ENCODE measurements at places on chromosomes 16 and 17.

- no peak for DNase-seq
These were observed 12.0 kb upstream of the KRT19 start for GRCh38 chr17:41539979-41540701.

- no peak for DNase-seq
These were observed 401.2 kb downstream of the SEC14L1 start for GRCh38 chr17:77542011-77542410.

DNA sequence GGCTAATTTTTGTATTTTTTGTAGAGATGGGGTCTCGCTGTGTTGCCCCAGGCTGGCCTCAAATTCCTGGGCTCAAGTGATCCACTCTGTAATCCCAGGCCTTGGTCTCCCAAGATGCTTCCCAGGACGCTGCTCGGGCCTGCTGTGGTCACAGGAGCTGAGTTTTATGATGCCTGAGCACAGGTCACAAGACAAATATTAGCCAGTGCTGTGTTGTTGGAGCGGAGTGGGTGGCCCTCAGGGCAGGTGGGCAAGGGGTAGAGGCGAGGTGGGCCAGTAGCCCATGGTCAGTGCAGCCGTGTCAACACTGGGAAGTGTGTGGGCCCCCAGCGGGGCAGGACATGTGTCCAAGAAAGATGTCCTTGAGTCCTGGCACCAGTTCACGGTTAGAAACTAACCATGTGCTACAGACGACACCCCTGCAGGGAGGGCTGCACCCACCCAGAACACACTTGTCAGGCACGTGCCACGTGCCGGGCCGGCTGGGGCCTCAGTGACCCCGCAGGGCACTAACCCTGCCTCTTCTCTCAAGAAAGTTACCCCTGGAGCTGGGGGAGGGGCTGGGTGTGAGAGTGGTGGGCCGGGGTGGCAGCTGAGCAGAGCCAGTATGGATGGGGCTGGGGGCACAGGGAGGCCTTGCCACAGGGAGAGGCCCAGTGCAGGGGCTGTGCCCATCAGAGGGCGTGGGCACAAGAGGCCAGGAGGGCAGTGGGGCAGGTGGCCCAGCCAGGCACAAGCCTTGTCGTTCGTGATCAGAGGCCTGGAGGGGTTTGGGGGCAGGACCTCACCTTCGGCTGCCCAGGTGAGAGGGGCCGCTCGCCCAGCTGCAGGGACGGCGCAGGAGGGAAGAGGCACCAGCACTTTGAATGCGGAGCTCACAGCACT, 103.1 kb upstream of the CHMP6 start:
- DNase-seq = no peak

- DNase-seq = no peak
These were observed 289.4 kb upstream of the MYOCD start for GRCh38 chr17:12376276-12376675.

DNA sequence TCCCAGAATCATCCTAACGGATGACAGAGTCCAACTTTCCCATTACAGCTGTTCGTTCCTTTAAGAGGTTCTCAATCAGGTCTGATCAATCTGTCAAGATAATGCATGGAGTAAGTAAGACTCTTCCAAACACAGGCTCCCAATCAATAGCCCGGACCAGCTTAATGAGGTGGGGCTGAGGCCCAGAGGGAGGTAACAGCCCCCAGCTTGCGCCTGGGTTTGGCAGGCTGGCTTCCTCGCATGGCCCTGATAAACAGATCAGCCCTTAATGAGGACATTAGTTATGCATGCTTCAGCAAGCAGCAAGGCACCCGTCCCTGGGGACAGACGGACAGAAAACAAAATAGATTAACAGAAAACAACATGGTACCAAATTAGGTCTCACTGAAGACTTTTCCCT, 145.7 kb downstream of the ZFHX3 start:
- no peak for DNase-seq

- no peak for DNase-seq
These were observed 11.8 kb upstream of the PEMT start for GRCh38 chr17:17603178-17603894.

GRCh38 chr17:42678951-42679491, 2.2 kb upstream of the PLEKHH3 start:
- no peak for DNase-seq

GRCh38 chr16:14502256-14502875, 127.7 kb downstream of the PARN start:
- no peak for DNase-seq

DNA sequence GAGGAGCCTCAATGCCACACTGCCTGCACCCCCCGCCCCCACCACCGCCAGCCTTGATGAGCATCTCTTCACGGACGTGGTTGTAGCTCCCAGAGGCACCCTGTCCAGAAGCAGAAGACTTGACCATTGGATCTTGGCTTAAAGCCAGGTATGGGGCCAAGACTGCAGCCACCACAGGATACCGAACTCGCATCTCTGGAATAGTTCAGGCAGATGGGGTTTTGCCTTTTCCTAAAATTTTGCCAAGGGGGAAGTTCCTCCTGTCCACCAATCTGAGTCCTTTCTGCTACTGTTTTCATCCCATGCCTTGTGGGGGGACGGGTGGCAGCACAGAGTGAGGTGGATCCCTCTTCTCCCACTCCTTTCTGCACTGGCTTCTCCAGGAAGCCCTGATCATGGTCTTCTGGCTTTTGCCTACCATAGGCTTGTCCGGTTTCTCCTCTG, 939 bp downstream of the CORO6 start:
- no peak for DNase-seq

- no peak for DNase-seq
These were observed 532 bp downstream of the ARRB2 start for GRCh38 chr17:4710693-4711634.

- DNase-seq = no peak
These were observed 52.3 kb upstream of the RASL10B start for GRCh38 chr17:35679007-35679682.

DNA sequence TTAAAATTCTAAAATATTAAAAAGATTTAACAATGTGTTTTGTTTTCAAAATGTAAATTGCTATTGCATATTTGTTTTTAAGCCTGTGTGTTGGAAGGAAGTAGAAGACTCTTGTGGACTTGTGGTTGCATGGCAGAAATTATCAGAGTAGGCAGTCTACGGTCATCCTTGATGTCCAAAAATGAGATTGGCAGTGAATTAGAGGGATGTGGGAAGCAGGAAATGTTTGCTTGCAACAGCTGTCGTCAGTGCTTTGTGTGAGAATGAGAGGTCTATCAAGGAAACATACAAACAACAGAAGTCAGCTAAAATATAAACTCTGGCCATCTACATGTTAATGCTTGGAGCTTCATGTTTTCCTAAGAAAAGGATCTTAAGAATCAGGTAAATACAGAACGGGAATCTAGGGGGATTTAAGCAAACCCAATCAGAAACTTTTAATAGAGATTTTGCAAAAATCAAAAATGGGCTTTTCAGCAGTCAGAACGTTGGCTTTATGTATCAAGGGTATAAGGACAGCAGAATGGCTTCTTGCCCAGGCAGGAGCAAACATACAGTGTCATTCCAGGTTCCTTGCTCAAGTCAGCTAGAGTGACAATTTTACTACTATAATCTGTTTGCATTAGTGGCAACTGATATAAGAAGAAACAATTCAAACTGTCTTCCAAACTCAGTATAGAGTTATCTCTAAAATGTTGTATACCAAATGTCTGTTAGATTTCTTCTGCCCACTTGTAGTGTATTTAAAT, 196.7 kb downstream of the CYB561 start:
- no peak for DNase-seq

- no peak for DNase-seq
These were observed 155.2 kb upstream of the C17orf78 start for GRCh38 chr17:37220607-37220953.

DNA sequence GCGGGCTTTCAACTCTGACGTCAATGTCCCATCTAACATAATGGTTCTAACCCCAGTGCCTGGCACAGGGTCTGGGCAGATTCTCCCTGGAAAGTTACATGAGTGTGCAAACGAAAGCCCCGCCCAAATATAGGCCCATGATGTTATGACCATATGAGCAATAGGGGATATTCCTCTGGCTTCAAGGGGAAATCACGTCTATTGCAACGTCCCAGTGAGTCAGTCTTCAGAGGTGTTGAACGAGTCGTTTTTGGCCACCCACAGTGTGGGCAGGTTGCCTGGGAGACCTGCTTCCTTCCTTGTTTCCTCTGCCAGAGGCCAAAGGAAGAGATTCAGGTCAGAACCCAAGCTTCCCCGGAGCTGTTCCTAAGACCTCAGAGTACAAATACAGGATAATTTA, 30.3 kb downstream of the PIK3R5 start:
- DNase-seq = no peak

DNA sequence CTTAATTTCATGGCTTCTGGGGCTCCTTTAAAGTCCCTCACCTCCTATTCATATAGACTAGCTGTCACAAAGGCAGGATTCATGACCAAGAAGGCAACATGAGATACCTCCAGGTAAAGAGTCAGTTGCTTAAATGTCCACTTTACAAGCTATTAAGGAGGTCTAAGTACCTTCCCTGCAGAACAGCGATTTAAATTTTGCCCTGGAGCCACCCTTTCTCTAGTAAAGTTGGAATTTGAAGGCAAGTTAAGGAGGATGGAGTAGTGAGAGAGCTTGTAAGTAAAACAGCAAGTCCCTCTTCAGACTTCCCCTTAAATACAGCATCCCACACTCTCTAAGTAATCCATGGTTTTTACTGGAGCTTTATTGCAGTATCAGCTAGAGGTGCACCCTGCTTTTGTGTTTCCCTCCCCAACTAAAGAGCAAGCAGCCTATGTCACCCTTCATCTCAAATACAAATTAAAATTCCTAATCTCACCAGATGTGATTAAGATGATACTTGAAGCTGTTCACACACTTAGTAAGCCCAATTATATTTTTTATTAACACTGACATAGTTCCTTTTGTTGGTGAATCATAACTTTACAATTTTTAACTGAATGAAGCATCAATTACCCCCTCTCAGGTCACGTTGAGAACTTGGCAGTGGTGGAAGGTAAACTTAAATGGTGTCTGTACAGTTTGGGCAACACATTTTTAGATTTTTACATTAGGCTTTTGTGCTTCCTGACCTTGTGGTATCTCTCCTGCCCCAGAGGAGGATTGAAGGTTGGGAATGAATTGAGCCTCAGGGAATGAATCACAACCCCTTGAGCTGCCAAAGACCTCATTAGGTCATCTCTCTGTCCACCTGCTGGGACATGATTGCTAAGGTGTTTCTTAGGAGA, 108.9 kb downstream of the TANGO6 start:
- no peak for DNase-seq

DNA sequence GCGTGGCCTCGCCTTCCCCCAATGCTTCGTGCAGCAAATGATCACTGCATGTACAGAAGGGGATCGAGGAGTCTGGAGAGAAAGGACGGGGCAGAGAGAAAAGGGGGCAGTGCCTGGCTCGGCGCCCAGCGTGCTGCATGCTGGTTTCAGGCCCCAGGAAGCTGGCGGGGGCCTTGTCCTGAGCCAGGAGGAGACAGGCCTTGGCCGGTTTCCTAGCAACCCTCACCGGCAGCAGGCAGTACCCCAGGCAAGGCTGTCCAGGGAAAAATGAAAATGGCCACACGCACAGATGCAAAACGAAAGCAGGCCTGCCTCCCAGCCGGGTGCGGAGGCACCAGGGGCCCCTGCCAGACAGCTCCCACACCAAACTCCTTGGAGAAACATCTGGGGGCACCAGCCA, 126.3 kb downstream of the ZFHX3 start:
- DNase-seq = no peak

DNA sequence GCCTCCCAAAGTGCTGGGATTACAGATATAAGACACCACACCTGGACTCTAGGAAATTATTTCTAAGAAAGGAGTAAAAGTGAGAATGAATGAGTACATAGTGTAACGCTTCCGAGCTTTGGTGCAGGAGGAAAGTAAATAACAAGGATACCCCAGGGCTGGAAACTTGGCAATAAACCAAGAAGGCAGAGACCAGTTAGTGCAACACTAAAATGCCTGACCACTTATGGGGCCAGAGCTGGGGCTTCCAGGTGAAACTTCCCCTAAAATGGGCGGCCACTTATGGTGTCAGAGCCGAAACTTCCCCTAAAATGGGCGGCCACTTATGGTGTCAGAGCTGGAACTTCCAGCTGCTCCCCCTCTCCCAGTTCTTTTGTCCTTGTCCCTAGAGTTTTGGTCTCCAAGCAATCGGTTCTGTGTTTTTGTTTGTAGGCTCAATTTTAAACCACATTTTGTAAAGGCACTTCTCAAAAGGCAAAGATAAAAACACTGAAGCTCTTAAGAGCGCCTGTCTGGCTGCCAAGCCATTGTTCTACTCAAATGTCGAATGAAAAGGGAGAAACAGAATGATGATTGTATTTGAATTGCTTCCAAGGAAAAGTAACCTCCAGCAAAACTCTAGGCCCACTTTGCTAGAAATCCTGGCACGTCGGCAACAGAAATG, 63.9 kb downstream of the NXN start:
- no peak for DNase-seq

DNA sequence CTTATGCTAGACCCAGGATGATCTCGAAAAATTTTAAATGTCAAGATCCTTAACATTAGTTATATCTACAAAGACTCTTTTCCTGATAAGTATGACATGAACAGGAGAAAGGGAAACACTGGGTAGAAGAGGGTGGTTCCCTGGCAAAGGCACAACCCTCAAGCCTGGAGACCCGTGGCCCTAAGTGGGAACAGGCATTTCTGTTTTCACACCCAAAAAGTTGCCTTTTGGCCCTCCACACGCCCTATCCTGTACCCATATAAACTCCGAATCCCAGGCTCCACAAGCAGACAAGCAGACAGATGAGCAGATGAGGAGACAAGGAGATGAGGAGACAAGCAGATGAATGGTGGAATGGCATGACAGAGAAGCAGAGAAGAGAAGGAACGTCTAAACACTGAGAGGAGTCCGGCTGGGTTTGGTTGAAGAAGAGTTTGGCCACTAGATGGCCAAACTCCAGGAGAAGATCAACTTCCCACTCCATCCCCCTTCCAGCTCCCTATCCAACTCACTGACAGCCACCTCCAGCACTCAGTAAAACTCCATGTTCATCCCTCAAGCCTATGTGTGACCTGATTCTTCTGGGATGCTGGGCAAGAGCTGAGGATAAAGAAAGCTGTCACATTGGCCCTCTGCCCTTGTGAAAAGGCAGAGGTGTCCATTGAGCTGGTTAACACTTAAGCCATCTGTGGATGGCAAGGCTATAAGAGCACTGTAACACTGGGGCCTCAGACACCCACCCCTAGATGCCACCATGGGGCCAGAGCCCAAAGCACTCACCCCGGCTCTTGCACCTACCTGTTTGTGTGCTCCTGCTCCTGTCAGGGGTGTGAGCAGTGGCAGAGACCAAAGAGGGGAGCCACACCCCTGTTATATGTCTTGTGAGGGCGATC, 139.6 kb upstream of the FAM20A start:
- no peak for DNase-seq

Measured in glomerular endothelial cell (primary cell).